ENCODE measurements at places on chromosomes 4 and X.

GRCh38 chr4:152892974-152893373 is 43.1 kb upstream of the FHDC1 start:
- no peak for DNase-seq

- DNase-seq: no peak
Observed at GRCh38 chr4:41028392-41029076, 185.8 kb downstream of the APBB2 start.

DNA sequence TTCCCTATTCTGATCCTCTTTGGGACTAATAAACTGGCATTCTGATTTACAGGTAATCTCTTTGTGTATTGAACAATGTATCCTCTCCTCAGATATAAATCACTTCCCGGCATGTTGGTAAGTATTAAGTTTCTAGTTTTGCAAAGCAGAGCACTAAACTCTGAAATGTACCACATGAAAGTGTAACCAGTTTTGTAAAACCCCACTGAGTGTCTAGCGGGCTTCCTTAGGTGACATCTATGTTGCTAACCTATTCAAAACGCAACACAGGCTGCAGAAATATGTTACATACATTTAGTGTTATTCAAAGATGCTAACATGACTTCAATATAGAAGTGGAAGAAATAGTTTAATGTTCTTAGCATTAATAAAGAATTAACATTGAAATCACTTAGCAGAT is 25.2 kb downstream of the DNAJB14 start:
- DNase-seq: no peak

GRCh38 chr4:185464183-185464582 is 7.3 kb downstream of the CCDC110 start:
- DNase-seq: no peak

- no peak for DNase-seq
Observed at GRCh38 chrX:110284159-110284558, 33.7 kb downstream of the AMMECR1 start.
